Activated CD8-positive, alpha-beta memory T cell treated with anti-CD3 and anti-CD28 coated beads for 48 hours (primary cell): ENCODE measurements at places on chromosomes 3 and 15.
A peak's percentile ranks its signal among the peaks of the same experiment; 100 is the strongest.

GRCh38 chr15:31178705-31179104 is 77.2 kb upstream of the TRPM1 start:
- DNase-seq = no peak

DNA sequence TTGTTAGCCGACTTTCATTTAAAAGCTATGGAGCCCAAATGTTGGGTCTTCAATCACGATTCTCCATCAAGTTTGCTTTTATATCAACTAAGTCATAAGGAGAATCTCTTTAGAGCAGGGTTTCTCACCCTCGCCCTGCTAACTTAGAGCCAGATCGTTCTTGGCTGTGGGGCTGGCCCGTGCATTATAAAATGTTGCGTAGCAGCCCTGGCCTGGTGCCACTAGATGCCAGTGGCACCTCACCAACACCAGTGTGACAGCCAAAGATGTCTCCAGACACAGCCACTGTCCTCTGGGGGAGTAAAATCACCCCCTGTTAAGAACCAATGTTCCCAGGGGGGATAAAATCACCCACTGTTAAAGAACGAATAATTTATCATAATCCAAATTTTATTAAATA is 226.1 kb downstream of the OCA2 start:
- DNase-seq = no peak

DNA sequence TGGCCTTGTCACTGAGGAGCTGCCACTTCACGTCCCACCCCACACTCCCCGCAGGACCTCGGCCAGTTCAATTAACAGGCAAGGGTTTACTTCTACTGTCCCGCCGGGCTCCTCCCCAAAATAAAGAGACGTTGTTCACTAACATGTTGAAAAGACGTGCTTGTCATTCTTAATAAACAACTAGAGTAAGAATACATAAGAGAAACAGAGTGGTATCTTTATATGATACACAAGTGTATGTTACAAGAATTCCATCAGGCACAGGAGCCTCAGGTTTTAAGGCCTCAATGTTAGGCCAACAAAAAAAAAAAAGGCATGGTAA is 326 bp upstream of the IMPDH2 start:
- no peak for DNase-seq

DNA sequence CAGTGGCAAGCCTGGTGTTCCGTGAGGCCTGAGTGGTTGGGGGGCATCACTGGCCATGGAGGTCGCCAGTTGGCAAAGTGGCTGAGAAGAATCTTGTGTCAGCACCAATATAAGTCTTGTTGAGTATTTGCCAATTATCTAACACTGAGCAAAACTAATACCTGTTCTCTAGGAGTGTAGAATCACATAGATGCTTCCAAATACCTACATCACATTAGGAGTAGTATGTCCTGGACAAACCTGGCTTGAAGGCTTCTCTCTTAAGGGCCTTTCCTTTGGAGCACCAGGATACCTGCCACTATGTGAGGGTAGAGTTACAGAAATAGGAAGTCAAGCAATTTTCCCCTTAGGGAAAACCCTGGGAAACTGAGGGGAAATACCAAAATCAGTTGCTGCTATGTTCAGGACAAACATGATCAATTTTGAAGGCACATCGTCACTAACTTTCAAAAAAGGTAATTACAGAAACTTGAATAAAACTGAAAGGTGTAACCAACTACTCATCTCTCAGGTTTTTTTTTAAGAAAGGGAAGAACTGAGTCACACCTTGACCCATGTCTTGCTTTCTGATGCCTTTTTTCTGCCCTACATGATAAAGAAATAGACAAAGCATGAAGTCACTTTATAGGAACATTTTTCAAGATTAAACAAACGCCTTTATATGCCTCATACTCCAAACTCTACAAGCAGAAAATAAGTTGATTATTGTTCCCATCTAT is 100.4 kb downstream of the IMPG2 start:
- no peak for DNase-seq

- no peak for DNase-seq
Measured at GRCh38 chr3:128063865-128064264, 11.6 kb downstream of the SEC61A1 start.

GRCh38 chr3:97821287-97821773 is 481 bp upstream of the CRYBG3 start:
- DNase-seq = peak; percentile 23

DNA sequence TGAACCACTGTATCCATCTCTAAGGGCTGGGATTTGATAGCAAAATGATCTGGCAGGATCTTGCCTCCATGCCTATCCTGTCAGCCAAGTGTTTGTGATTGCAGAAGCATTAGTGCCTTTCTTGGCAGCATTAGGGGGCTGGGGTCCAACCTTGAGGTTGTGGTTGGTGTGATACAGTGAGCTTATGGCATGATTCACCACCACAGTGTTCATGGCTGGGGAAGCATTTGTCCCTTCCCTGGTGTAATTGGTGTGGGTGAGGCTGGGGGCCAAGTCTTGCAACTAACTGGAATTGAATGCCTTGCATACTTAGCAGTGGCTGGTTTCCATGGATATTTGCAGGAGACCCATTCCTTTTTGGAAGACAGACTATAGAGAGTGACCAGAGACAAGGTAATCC is 271.0 kb upstream of the TBL1XR1 start:
- no peak for DNase-seq

DNA sequence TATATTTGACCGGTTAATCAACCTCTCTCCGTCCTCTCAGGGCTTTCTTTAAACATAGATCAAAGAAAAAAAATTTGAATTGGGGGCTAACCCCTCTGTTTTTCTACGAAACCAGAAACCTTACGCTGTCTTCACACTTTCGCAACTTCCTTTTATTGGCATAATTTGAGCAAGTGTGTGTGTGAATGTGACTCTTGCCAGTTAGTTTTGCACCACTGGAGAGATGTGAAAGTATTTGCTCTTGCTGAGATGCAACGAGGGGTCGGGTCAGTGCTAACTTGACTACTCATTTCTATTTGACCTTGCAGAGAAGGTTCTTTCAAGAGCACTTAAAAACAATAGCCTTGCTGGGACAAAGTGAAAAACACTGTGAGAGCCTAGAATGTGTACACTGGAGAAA is 81.2 kb downstream of the FAM43A start:
- DNase-seq = no peak

GRCh38 chr3:152362086-152362485 is 93.4 kb downstream of the MBNL1 start:
- DNase-seq = no peak

- DNase-seq = no peak
Measured at GRCh38 chr3:20324664-20325478, 138.9 kb upstream of the SGO1 start.

GRCh38 chr3:127350172-127351050 is 62.6 kb upstream of the PRR20G start:
- no peak for DNase-seq

- DNase-seq = no peak
Measured at GRCh38 chr15:41735046-41735445, 39.2 kb upstream of the MAPKBP1 start.

- DNase-seq = no peak
Measured at GRCh38 chr15:58529041-58529440, 97.2 kb downstream of the LIPC start.

DNA sequence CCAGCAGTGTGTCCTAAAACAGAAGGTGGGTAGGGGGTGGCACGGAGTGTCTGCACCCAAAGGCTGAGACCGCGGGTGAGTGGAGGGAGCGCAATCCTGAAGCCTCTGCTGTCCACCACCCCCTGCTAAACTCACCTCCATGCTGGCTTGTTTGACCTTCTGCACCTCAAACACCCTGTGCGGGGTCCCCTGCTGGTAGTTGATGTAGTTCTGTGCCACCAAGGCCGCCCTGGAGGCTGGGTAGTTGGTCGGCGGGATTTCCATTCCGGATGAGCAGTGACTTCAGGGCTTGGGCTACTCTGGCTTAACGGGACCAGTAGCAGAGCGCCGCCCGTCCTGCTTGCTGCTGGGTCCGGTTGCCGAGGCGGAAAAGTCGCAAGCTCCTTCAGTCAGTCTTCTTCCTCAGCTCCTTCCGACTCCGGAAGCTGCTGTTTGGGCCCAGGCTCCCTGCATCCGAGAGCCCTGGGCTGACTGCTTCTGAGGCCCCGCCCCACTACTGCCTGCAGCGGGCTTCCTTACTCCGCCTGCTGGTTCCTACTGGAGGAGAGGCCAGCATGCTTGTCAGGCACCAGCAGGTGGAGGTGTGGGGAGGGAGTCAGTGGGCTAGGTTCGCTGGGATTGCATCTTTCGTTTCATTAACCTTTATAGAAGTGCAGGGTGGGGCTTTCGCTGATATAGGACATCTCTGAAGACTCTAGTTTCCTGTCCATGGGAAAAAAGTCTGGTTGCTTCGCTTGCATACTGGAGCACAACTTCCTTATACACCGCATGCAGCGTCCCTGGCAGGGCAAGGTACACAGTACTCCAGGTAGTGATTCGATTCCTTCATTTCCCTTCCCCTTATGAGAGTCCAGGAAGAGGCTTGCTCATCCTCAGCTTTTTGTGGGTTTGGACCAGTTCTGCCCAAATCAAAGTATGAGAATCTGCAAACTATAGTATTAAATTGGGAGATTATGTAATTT is at the start of gene LXN:
Gene LXN, minus strand, starts transcription at position 434 of the 962 bp plus-strand sequence. Its CDS starts 170 bp downstream, at position 264.
- peak; percentile 49 for DNase-seq

DNA sequence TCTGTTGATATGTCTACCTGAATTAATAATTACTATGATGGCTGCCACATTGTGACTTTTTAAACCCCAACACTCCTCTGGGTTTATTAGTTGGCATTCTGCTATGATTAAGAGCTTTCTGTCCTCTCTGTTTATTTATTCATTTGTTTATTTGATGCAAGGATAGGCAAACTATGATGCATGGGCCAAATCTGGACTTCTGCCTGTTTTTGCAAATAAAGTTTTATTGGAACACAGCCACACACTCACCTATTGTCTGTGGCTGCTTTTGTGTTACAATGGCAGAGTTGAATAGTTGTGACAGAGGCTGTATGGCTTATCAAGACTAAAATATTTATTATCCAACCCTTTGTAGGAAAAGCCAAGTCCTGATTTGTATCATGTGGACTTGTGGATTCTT is 48.3 kb upstream of the C3orf80 start:
- DNase-seq = no peak

- no peak for DNase-seq
Measured at GRCh38 chr3:120604784-120605183, 8.6 kb downstream of the NDUFB4 start.

DNA sequence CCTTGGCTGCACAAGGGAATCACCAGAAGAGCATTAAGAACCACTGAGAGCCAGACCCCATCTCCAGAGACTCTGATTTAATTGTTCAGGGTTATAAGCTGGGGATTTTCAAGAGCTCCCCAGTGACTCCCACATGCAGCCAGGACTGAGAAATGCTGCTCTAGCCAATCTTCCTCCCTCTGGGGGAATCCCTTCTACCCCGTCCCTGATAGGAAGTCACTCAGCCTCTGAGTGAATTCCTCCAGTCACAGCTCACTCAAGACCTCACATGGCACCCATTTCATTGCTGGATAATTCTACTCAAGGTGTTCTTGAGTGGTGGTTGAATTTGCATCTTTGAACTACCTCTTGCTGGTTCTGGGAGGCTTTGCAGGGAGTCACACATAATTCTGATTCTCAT is 10.7 kb downstream of the CCR3 start:
- DNase-seq = no peak

GRCh38 chr3:152835601-152836102 is 721 bp downstream of the P2RY1 start:
- DNase-seq = no peak

DNA sequence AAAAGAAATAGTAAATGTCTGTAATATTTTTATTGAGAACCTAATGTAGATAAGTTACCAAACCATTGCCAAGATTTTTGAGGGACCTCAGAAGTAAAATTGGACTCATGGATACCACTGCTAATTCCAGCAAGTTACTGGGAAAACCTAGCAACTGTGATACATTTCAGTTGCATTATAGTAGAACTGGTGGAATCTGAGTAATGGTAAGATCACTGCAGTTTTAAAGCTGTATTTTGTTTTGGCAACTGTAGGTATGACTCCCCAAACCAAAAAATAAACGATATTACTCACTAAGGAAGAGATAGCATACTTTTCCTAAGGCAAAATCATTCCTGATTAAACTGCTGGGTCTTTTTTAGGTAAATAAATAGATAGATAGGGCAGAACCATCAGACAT is 54.0 kb downstream of the ARMC8 start:
- DNase-seq = no peak

GRCh38 chr3:113623324-113623723 is 73.1 kb downstream of the USF3 start:
- DNase-seq = no peak

- DNase-seq = no peak
Measured at GRCh38 chr3:42057561-42058211, 33.5 kb upstream of the TRAK1 start.

DNA sequence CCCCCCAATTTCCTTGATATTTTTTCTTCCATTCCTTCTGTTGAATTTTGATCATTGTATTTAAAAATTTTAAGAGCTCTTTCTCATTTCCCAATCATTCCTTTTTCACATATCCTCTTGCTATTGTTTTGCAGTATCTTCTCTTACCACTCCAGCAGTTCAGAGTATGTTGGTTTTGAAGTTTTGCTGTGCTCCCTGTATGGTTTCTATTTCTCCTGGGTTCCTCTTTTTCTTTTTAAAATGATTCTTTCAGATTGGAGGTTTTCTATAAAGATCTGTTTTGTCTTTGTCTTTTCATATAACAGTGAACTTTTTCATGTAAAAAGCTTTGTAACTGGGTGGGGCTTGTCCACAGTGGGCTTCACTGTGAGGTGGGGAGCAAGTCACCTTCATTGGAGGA is 12.8 kb downstream of the USP3 start:
- no peak for DNase-seq

- DNase-seq = no peak
Measured at GRCh38 chr15:78065973-78066946, 11.3 kb downstream of the TBC1D2B start.

GRCh38 chr3:143885780-143886427 is 37.6 kb upstream of the SLC9A9 start:
- no peak for DNase-seq

GRCh38 chr15:94297558-94297957 is 66.2 kb downstream of the MCTP2 start:
- no peak for DNase-seq

DNA sequence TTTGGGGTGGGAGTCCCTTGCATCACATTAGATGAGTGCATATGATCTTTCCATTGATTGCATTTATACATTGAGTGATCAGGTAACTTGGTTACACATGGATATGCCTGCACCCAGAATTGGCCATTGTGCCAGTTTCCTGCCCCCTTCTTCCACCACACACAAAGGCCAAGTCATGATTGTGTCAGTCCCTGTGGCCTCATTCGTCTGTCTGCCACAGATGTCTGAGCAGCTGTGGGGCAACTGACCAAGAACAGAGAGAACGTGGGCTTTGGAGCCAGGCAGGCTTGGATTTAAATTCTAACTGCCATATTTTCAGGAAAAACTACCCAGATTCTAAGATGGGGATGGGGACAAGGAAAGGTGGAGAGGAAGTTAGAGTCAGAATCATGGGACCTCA is 27.0 kb downstream of the CCNL1 start:
- no peak for DNase-seq

GRCh38 chr3:40237889-40238571 is 71.5 kb upstream of the EIF1B start:
- DNase-seq = no peak
